Stromal cell of bone marrow (primary cell): ENCODE measurements at places on chromosomes 7 and 10.

DNA sequence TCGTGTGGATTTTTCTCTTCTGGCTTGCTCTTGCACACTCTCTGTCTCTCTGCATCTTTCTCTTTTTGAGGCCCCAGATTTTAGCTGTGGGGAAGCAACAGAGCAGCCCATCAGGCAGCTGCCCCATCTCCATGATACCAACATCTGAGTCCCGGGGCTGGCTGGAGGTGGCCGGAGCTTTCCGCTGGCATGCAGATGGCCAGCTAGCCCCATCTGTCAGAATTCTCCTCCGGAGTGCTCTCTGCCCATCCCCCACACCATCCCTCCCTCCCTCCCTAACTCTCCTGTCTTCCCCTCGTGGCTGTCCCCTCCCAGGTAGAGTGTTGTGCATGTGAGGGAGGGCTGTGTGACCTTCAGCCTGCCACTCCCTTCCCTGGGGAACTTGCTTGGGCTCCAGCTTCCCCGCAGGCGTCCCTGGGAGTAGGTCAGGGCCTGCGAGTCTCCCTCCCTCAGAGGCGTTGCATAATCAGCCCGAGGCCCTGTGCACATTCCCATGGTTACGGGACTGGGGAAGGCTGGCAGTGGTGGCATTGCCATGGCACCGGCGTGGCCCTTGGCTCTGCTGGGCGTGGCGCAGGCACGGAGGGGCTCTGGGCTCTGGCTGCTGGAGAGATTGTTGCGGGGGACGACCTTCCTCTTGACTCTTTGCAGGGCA lies 24.7 kb downstream of the GHRHR start:
- DNase-seq, result no peak

GRCh38 chr7:116630932-116631671 lies 40.9 kb upstream of the MET start:
- peak; percentile 95 for DNase-seq

DNA sequence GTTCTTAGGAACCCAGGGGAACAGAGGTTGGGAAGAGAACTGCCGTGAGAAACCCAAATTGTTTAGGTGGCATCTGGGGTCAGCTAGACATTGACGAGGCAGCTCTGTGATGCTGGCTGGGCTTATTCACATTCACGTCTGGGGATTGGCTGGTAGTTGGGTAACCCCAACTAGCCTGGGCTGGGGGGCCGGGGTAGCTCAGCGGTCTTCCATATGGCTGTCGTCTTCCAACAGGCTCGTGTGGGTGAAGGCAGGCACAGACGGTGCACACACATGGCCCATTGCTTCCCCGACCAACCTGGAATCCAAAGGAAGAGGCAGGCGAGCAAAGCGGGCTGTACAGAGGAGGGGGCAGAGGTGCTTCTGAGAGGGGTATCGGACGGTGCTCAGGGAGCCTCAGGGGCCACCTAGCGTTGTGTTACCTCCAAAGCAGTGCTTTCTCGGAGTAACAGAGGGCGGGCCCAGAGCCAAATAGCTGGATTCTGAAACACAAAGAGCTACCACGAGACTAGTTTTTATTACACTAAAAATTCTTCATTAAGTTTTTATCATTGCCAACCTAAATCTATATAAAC lies 34.5 kb downstream of the MKI67 start:
- DNase-seq, result no peak

- DNase-seq, result no peak
Measured at GRCh38 chr10:132508581-132509443, 28.8 kb upstream of the INPP5A start.

GRCh38 chr10:58813573-58813972 lies 300.9 kb downstream of the BICC1 start:
- DNase-seq, result no peak

GRCh38 chr7:47818796-47819606 lies 129.3 kb downstream of the PKD1L1 start:
- DNase-seq, result peak; percentile 67

DNA sequence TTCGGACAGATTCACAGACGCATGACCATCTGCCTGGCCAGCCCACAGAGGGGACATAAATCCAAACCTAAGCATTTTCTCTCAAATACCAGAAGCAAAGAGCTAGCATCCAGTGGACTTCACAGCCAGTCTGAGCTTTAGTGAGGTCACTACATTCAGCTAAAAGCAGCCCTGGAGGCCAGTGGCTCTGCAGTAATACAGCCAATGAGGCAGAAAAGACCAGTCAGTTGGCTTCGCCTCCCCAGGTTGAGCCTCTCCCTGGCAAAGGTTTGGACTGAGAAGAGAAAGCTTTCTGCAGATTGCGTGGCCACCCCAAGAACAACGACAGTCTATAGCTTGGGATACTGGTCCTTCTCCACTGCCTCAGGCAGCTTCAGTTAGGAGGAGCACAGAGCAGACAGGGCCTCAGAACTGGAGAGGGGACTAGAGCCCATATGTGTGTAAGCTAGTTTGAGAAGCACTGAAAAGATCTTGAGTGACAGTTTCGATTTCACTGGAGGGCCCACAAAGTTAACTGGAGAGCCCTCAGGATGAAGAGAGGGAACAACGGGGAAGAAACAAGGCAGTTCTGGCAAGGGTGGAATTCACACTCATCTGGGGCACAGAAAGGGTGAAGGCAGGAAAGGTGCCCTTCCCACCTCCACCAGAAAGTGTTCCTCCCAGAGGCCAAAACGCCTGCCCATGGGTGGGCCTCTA lies 3.8 kb downstream of the WDR91 start:
- DNase-seq, result no peak

GRCh38 chr7:103810112-103810744 lies 179.2 kb downstream of the RELN start:
- no peak for DNase-seq

GRCh38 chr7:17477182-17477581 lies 178.7 kb downstream of the AHR start:
- no peak for DNase-seq

DNA sequence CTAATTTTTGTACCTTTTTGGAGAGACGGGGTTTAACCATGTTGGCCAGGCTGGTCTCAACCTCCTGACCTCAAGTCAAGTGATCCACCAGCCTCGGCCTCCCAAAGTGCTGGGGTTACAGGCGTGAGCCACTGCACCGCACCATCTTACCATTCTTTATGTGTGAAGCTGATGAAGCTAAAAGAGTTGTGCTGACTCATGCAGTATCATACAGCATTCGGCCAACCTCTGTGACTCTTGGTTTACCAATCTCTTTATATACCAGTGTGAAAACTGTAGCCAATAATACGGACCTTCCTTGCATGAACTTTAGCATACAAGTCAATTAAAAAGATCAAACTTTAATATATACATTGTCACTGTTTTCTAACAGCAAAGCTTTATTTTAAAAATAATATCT lies 878.2 kb upstream of the MBL2 start:
- DNase-seq, result no peak

GRCh38 chr10:68829521-68829920 lies 2.2 kb downstream of the STOX1 start:
- DNase-seq, result no peak

- no peak for DNase-seq
Measured at GRCh38 chr10:98463976-98464754, 17.4 kb upstream of the HPS1 start.

DNA sequence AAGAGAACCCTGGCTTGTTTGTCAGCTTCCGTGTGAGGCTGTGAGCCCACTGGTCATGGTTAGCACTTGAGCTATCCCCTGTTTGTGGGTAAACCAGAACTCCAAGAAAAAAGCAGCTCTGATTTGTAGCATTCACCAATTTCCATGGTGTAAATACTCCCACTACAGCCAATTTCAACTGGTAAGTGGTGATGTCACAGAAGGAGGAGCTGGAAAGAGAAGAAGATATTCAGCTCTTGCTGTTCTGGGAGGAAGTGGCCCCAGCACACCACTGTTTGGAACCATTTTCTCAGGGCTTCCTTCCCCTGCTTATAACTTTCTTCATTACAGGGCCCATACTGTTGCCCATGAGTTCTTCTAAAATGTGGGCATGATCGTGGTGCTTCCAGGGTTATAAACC lies 500.1 kb upstream of the ZMIZ1 start:
- DNase-seq, result no peak

DNA sequence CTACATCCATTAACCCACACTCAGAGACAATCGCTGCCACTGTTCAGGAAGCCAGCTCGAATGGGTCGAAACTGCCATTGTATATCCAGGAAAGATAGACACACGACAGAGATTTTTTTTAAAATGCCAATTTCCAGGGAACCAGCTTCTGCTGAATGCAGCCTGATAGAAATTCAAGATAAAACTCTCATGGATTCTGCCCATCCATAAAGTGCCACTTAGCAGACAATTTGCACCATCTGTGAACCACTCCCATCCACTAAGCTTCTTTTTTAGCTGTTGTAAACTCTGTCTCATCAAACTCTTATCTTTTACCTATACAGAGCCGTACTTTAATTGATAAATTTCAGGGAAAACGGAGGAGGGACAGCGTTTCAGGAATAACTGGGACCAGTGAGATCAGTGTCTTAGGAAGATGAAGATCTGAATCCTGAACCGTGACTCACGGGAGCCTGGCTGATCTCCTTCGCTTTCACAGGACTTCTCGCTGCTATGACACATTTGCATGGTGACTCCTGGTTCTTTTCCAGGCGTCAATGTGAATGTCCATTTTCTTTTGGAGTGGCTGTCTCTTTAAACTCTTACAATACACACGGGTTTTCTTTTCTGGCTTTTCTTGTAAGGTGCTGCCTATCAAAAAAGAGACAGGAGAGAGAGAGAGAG lies 103.4 kb downstream of the FAM204A start:
- DNase-seq, result peak; percentile 14

DNA sequence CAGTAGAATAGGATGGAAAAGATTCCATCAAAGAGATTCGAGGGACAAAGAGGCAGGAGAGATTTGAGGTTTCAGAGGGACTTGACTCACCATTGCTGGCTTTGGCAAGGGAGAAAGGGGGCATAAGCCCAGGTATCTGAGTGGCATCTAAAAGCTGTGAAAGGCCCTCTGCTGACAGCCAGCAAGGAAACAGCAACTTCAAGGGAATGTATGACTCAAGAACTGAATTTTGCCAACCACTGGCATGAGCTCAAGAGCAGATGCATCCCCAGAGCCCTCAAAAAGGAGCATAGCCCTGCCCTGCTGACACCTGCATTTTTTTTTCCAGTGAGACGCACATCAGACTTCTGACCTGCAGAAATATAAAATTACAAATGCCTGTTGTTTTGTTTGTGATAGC lies 19.6 kb upstream of the ADAM12 start:
- DNase-seq, result no peak

GRCh38 chr7:38655833-38656774 lies 24.9 kb upstream of the AMPH start:
- DNase-seq, result no peak

DNA sequence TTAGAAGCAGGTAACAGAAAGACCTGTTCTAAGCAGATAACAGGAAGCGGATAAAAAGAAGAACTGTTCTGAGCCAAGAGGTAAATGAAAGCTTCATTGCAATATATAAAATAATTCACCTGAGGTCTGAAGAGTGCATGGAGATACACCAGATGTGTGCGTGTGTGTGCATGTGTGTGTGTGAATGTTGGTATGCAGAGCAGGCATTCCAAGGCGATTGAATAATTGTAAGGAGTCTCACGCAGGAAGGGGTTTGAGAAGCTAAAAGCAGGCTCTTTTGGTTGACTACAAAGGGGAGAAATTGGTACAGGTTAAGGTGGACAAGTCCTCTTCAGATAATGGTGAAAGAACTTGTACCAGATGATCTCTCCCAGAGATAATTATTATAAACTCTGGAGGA lies 450.6 kb downstream of the DNAJB9 start:
- DNase-seq, result no peak

DNA sequence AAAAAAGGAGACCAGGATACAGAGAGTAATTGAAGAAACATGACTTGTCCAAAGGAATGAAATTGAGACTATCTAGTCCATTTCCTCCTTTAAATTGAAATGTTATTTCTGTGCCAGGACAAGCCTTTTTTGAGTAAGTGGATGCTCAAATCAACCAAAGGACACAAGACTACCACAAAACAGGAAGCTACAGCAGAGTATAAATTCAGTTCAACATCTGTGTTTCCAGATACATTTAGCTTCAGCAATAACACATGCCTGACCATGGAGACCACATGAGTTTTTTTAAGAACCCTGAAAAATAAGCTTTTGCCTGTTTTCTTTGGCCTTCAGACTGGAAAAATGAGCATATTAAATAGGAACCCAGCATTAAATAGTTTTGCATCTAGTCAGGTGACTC lies 707.5 kb downstream of the ZWINT start:
- no peak for DNase-seq

DNA sequence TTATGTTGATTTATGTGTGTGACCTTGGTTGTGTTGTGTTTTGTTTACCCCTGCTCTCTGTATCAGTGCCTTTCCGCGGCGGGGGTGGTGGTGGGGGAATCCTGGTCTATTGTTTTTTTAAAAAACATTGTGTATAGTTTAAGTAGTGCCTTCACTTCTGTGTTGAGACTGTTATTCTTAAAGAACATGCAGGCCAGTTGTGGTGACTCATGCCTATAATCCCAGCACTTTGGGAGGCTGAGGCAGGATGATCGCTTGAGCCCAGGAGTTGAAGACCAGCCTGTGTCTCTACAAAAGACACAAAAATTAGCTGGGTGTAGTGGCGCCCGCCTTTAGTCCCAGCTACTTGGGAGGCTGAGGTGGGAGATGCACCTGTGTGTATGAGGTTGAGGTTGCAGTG lies 429.0 kb upstream of the LRGUK start:
- DNase-seq, result no peak

DNA sequence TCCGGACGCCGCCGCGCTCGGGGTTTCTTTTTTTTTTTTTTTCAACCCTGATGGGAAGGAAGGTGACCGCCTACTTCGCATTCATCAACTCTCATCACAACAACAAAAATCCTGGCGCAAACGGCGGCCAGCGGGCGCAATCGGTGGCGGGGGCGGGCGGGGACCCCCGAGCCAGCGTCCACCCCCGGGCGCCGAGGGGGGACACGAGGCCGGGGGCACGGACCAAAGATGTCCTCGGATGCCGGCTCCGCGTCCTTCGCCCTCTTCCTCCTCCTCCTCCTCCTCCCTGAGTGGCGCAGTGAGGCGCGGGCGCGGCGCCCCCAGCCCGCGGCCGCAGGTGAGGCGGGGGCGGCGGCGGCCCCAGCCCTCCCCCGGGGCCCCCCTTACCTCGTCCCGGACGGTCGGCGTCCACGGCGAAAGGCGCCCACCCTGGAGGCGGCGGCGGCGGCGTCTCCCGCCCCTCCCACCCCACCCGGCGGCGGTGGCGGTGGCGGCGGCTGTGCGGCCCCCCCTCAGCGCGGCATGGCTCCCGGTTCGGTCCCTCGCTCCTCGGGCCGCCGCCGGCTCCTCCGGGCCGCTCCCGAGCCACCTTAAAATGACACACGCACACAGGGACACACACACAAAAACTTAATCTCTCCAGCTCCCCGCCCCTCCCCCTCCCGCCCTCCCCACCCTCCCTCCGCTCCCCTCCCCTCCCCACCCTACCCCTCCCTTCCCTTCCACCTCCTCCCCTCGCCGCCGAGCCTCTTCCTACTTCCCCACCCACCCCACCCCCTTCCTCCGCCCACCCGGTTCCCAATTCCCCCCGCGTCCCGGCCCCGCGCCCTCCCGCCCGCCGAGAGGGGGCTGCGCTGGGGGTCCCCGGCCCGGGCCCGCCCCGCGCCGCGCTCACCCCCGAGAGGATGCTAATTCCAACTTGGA lies at the start of gene CTBP2:
TSS of gene CTBP2 (minus strand) at position 632 of the 924 bp plus-strand sequence.
- no peak for DNase-seq

GRCh38 chr10:43926875-43927406 lies 278.3 kb upstream of the ZNF32 start:
- DNase-seq, result no peak

- DNase-seq, result peak; percentile 32
Measured at GRCh38 chr7:151851145-151851751, 25.7 kb downstream of the PRKAG2 start.
